ENCODE measurements at places on chromosomes 3 and 15. TPM values are rescaled to one million over a fixed set of nuclear protein-coding genes. Genes with fewer than 3 reads are reported as not detected.

SAMMSON gene
- total RNA-seq = 0.13 TPM

CCDC80 gene
- total RNA-seq = 5.2 TPM

CIB1 gene
- 29.6 TPM for total RNA-seq

WDR76 gene
- total RNA-seq = 16.0 TPM

TMEM212 gene
- not detected for total RNA-seq

RAB11A gene
- total RNA-seq = 224 TPM

MAPKBP1 gene
- 12.9 TPM for total RNA-seq

ST8SIA2 gene
- 2.9 TPM for total RNA-seq

CPN2 gene
- total RNA-seq = 0.09 TPM

RNU5B-1 gene
- not detected for total RNA-seq

TMEM207 gene
- total RNA-seq = not detected

MUSTN1 gene
- 3.3 TPM for total RNA-seq

GRCh38 chr3:125611908-125612307 is 16.6 kb upstream of the OSBPL11 start:
- DNase-seq = no peak

DNA sequence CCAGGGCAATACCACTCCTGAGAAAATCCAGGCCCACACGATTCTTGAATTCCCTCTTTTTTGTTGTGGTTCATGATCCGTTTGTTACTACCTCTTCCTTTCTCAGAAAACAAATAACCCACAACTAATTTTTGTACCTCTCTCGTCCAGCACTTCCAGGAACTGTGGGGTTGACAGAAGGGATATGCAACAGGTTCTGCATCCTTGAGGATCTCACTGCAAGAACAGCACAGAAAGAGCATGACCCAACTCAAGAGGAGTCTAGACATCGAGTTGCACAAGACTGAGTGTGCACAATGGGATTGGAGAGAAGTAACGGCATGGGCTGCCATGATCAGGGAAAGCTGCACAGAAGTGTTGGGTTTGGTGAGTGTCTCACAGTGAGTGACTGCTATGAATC is 533.3 kb downstream of the SOX2 start:
- no peak for DNase-seq

GRCh38 chr3:61381745-61382392 is 130.6 kb upstream of the FHIT start:
- no peak for DNase-seq

DNA sequence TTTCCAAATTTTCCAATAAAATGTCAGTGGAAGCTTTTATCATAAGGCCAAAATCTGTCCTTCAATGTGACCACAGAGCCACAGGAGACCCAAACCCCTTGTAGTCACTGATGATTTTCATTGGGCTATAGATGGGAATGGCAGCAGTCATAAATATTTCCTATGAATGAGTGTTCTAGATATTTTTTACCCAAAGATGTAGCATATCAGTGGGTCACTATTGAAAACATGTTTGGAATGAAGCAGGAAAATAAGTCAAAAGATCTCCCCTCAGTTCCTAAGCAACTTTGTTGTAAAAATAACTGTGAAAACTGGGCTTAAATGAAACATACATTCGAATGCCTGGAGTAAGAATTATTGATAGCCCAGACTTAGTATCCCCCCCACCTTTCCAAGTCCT is 49.0 kb downstream of the NKIRAS1 start:
- DNase-seq = no peak

DNA sequence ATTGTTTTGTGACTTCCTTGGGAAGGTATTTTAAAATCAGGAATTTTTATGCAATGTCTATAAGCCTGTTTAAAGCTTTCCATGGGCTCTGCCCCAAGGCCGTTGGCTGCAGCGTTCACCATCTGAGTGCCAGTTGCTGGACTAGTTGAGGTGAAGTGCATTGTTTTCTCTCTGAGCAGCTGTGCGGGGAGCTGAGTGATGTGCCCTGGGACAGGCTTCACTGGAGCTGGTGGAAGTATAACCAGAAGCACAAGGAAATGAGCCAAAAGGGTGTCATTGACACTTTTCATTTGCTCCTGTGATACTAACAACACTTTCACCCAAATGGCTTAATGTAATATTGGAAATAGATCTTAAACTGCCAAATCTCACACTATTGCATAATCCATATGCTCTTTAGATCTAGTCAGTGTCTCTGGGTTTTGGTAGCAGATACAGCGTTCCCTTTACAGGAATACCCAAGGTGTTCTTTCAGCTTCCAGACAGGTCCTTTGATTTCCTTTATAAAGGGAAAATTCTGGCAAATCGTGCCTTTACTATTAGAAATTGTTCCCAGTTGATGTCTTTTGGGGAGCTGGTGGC is 29.2 kb downstream of the APH1B start:
- DNase-seq = no peak

DNA sequence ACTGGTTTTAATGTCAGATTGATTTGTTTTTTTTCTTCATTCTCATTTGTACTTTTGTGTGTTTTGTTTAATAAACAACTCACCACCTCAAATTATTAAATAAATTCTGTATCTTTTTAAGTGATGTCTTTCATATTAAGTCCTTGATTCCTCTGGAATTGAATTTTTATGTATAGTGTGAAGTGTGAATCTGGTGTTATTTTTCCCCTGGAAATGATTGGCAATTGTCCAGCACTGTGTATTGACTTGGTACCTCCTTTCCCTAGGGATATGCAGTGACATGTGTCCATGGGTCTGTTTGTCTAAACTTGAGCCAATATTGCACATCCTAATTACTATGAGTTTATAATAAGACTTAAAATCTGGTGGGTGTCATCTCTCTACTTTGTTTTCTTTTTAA is 2.1 kb downstream of the RNU5B-1 start:
- no peak for DNase-seq

DNA sequence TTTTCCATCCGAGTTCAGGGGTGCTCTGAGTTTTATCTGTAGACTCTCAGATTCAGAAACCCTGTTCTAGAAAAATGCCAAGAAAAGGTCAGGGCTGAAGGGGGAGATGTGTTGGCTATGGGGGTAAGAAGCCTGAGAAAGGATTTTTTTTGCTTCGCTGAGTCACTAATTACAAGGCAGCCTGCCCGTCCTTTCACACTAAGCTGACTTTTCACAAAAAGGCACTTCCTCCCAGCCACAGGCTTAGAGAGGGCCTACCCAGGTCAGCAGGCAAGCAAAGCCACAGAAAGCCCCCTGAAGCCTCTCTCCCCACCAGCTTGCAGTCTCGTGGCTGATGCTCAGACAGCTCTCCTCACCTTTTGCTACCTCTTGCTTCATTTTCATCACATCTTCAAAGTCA is 192.6 kb upstream of the PRICKLE2 start:
- DNase-seq = no peak

DNA sequence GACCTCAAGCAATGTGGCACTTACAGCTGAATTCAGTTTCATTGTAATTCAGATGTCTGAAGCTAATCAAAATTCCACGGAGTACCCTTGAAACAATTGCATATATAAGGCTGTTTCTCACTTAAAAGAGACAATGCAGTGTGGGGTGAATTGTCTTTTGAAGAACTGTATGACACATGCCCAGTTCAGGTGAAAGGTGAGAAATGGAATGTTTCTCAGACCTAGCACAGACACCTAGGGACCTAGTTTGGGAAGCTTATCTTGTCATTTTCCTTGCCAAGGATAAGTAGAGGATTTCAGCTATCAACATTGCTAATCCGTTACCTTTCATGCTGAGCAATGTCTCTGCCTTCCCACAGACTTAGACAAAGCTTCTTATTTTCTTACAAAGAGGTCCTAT is 36.3 kb downstream of the MBNL1 start:
- no peak for DNase-seq

DNA sequence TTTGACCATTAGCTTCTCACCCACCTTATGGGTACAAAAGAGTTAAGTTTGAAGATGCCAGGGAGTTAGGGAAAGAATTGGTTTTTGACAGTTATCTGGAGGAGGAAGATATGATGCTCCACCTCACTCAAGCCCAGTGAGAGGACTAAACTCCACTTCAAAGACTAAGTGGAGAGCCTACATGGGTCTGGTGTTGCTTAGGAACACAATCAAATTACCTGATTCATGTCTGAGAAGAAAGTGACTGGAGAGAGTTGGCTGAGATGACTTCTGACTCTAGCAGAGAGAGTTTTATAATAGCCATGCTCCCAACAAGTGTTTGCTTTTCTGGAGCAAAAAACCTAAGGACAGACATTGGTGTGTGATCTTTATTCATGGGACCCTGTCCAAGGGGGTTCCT is 43.3 kb downstream of the SUCNR1 start:
- DNase-seq = no peak

Data from WTC11 (cell line).